ENCODE measurements at places on chromosomes 2 and 18. TPM values are rescaled to one million over a fixed set of nuclear protein-coding genes. Genes with fewer than 3 reads are reported as not detected.
A peak's percentile ranks its signal among the peaks of the same experiment; 100 is the strongest.

PDE1A gene
- not detected for total RNA-seq

MYO1B gene
- total RNA-seq, result 0.23 TPM

EMX1 gene
- not detected for total RNA-seq

BUB1 gene
- 3.2 TPM for total RNA-seq

SCG2 gene
- not detected for total RNA-seq

MTCL1 gene
- 0.22 TPM for total RNA-seq

CACNB4 gene
- total RNA-seq, result 0.37 TPM

SF3B6 gene
- 48.8 TPM for total RNA-seq

ZNF385B gene
- total RNA-seq, result not detected

LYPD6B gene
- total RNA-seq, result 1.4 TPM

CIAO1 gene
- total RNA-seq, result 61.5 TPM

PLB1 gene
- 2.2 TPM for total RNA-seq

DNA sequence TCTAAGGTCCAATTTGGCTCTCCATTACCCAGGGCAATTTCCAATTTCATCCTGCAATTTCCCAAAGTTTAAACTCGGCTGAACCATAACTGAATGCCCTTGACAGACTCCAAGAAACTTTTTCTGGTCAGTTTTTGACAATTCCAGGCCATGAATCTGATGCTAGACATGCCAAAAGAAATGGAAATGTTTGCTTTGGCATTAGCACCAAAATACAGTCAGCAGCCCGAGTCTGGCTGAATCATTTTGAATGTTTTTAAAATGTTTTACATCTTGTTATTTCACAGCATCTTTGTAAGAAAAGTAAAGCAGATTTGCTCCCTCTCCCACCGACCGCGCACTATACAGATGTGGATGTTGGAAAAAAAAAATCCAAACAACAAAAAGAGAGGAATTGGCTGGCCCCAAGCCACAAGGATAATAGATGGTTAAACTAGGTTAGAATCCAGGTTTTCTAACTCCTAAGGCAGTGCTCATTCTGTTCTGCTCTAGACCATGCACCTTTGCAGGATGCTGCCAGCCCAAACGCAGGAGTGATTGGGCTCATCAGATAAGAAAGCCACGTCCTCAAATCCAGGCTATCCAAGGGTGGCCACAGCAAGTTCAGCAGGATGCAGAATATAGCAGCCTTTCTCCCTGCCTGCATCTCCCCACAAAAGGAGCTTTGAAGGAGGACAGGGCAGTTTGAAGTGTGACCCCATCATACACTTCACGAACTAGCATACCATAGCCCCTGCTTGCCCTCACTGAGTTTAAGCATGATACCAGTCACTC lies 167.5 kb downstream of the ALK start:
- no peak for DNase-seq

- no peak for DNase-seq
These were observed 75.7 kb downstream of the TRIM43 start for GRCh38 chr2:95667480-95667879.

- no peak for DNase-seq
These were observed 178.8 kb downstream of the TMEM163 start for GRCh38 chr2:134539981-134540380.

DNA sequence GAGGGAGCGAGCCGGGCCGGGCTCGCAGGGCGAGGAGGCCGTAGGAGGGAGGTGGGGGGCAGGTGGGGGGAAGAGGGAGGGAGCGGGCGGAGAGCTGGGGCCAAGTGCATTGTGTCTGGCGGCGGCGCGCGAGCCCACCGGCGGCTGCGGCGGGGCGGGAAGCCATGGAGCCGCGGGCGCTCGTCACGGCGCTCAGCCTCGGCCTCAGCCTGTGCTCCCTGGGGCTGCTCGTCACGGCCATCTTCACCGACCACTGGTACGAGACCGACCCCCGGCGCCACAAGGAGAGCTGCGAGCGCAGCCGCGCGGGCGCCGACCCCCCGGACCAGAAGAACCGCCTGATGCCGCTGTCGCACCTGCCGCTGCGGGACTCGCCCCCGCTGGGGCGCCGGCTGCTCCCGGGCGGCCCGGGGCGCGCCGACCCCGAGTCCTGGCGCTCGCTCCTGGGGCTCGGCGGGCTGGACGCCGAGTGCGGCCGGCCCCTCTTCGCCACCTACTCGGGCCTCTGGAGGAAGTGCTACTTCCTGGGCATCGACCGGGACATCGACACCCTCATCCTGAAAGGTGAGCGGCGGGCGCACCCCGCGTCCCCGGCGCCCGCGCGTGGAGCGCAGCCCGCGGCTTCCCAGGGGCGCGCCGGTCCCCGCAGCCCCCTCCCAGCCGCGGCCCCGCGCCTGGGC lies at the start of gene TMEM178A:
TMEM178A (plus strand) TSS at position 107 of the 680 bp plus-strand sequence; CDS start at position 165, 58 bp downstream.
- DNase-seq, result no peak

GRCh38 chr2:197604117-197604860 lies 71.1 kb downstream of the RFTN2 start:
- DNase-seq, result no peak

DNA sequence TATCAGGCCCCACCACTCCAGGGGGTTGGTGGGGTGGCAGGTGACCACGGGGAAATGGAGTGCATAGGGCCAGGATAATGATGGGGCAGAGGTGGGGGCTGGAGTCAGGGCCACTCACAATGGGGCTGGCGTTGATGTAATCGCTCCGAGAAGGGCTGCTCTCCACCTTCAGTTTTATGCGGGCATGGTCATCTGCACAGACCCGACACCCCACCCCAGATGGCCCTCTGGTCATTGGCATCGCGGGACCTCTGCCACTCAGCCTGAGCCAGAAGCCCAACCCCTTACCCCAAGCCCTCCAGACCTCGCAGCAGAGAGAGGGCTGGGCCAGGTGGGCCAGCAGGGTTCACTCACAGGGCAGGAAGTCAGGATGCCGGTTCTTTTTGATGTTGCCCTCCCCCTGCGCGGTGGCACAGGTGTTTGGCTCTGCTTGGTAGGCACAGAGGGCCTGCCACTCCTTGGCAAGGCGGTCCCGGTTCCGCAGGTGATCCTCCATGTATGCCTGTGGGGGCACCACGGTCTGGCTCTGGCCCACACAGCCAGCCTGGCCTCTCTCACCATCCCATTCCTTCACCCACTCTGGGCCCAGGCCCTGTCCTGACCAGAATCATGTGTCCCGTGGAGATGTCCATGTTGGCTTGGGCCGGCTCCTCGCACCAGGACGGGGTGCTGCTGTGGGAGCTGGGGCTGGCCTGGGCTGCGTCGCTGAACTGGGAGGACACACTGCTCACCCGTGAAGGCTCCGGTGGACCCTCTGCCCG lies 12.4 kb downstream of the PTPRN start:
- DNase-seq, result no peak

GRCh38 chr2:203683932-203684556 lies 22.4 kb upstream of the CD28 start:
- no peak for DNase-seq

GRCh38 chr2:195574312-195574711 lies 82.7 kb upstream of the SLC39A10 start:
- DNase-seq, result no peak

DNA sequence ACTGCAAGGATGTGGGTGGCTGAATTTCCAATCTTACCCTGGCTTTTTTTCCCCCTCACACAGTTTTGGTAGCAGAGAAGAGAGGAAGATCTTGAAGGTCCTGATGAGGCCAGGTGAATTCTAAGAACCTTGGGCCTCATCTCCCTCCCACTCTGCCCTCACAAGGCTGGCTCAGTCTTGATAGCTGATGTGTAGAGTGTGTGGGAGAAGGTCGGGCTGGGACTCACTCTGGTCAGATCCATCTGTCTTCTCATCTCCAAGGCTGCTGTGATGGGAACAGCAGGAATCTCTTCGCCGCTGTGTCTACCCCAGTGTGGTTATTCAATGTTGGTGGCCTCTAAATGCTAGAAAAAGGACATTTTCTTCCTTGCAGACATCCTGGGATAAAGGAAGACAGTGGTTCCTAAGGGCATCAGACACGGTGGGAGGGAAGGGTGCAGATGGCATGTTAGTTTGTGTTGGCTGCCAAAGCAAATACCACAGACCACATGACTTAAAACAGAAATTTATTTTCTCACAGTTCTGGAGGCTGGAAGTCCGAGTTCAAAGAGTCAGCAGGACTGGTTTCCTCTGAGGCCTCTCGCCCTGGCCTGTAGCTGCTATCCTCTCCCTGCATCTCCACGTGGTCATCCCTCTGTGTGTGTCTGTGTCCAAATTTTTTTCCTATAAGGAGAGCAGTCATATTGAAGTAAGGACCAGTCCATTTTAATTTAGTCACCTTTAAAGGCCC lies 37.6 kb upstream of the MGAT4A start:
- no peak for DNase-seq

DNA sequence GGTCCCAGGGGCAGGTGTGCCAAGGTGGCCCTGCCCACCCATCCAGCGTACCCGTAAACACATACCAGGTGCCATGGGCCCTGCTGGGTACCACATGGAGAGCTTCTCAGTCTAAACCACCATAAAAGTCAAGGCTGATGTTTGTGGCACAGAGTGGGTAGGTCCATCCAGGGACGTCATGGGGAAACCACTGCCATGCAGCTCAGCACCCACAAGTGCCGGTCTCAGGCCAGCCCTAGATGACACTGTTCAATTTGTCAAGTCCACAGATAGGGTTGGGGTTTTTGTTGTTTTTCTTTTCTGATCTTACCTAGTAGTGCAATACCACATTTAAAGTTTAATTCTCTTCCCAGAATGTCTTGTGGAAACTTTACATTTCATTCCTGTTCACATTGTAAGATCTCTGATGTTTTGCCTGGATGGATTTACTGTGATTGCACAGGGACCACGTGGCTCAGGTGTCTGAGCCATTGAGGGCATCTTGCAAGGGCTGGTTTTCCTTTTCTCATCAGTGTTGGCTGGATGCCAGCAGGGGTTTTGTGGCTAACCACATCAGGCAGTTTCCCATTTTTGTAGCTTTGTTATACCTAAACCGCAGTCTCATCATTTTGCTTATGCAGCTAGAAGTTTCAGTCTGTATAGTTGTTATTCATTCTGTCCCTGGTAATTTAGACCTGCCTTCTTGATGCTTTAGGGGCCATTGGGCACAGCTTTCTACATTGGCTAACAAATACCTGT lies 64.7 kb downstream of the STK25 start:
- DNase-seq, result peak; percentile 53

GRCh38 chr2:47069628-47070154 lies 85.4 kb downstream of the STPG4 start:
- DNase-seq, result no peak

- no peak for DNase-seq
These were observed 766 bp downstream of the PDE6D start for GRCh38 chr2:231780123-231780908.

- no peak for DNase-seq
These were observed 187.1 kb downstream of the ZBTB7C start for GRCh38 chr18:48222118-48222517.

- no peak for DNase-seq
These were observed 499.0 kb downstream of the TXNL1 start for GRCh38 chr18:56139372-56139771.

DNA sequence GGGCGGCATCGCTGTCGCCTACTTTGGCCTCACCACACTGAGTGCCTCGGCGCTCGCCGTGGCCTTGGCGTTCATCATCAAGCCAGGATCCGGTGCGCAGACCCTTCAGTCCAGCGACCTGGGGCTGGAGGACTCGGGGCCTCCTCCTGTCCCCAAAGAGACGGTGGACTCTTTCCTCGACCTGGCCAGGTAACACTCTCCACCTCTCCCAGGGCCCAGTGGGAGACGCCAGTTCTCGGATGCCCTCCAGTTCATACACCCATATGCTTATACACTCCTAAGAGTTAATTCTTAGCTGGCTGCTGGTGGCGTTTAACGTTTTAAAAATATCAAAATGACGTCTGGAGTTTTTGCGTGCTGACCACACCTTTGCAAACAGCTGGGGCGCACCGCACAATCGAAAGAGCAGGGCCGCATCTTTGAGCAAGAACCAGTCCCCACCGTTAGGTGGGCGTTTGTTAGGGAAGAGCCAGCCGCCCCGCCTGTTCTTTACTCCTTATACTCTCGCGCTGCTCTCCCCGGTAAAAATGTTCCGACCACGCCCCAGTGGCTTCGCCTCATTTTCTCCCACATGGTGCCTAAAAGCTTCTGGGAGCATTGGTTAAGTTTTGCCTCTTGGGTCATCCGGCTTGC lies 899 bp downstream of the SLC1A4 start:
- DNase-seq, result no peak

- DNase-seq, result no peak
These were observed 95.8 kb downstream of the SLC25A12 start for GRCh38 chr2:171798156-171798820.

DNA sequence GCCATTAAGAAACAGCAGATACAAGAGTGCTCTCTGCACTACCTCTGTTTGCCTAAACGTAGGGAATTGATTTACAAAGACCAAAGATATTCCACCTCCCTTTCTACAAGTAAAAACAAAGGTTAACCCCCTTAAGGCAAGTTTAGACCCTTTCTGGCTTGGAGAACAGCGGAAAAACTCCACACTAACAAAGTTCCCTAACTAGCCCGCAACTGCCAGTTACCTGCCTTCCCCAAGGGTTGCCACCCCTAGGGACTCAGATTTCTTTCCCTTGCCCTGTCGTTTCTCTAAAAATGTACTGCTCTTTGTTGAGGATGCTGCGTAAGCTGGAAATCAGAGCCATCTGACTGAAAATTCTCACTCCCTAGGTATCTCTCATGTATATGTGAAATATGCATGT lies 627.5 kb upstream of the SOX11 start:
- no peak for DNase-seq

GRCh38 chr2:100782380-100782878 lies 37.5 kb upstream of the NPAS2 start:
- no peak for DNase-seq

DNA sequence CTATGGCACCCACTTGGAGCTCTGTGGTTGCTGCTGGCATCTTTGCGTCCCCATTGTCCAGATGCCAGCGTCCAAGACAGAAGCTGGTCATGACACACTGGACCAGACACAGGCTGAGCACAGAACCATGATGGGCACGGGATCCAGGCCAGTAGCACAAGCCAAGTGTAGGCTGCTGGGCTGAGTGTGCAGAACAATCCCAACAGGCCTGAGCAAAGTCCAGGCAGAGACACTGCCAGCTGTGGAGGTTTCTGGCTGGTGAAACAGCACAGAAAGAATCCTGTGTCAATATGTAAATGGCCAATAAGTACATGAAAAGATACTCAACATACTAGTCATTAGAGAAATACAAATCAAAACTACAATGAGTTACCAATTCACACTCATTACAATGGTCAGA lies 705.4 kb downstream of the METTL4 start:
- no peak for DNase-seq

DNA sequence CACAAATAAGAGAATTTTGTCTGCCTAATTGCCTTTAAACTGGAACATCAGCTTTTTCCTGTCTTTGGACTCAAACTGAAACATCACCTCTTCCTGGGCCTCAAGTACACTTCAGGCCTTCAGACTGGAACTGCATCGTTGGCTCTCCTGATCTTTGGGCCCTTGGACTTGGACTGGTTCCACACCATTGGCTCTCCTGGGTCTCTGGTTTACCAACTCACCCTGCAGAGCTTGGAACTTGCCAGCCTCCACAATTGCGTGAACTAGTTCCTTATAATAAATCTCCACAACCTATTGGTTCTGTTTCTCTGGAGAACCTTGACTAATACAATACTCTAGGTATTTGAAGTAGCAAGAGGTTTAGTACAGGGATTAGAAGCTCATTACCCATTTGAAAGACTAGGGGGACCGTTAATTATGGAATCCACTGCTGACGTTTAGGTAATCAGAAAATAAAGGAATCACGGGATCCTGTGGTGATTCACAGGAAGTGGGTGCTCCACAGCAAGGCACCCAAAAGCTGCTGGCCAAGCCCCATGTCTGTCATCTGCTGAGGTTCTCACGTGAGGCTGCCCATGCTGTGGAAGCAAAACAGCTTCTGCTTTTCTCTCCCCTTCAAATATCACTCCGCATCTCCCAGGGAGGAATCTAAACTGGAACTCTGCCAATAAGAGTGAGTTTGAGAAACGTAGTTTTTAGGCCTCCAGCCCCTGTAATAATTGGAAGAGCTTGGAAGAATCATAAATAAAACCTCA lies 20.0 kb upstream of the SGPP2 start:
- no peak for DNase-seq

GRCh38 chr2:206616151-206616550 lies 26.1 kb upstream of the FAM237A start:
- DNase-seq, result no peak
